Central memory CD8-positive, alpha-beta T cell (primary cell): ENCODE measurements at places on chromosomes 2 and 18.

DNA sequence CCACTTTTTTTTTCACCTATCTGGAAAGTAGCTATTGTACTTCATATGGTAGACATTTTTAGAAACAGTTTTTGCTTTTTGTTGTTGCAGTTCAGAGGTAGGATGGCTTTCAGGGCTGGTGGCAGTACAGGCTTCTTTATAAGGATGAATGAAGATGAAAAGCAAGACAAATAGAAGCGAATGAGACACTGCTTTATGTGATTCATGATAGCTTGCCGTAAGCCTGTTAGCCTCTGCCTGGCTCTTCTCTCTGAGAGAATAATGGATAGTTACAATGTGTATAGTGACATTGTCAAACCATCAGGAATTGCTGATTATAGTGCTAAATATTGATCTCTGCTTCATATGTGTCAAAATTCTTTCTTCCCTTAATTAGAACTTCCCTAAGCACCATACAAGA is 173.7 kb downstream of the NR4A2 start:
- no peak for DNase-seq

DNA sequence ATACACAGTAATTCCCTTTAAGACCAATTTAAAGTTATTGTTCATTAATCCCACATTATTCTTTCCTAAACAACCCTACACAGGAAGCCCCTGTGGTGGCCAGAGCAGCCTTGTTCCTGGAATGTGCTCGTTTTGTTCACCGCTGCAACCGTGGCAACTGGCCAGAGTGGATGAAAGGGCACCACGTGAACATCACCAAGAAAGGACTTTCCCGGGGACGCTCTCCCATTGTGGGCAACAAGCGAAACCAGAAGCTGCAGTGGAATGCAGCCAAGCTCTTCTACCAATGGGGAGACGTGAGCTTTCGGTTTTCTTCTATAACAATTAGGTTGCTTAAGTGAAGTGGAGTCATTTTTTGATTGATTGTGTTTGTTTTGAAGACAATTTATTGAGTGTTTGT is 101.0 kb downstream of the UNC80 start:
- no peak for DNase-seq

DNA sequence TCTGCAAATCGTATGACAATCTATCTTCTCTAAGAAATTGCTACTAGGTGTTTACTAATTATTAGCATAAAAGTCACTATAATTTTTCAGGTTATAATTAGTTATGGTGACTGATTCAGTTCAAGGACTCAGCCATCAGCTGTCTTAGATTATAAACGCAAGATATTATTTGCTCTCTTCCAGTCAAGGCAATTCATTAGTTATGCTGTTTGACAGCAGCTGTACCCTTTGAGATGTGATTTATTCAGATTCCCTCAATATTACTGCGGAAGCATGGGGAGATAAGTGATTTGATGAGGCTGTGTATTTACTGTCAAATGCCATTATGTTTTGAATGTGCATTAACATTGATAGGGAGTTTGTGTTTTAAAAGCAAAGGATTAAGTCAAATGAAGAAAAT is 558.9 kb upstream of the FSIP2 start:
- no peak for DNase-seq

DNA sequence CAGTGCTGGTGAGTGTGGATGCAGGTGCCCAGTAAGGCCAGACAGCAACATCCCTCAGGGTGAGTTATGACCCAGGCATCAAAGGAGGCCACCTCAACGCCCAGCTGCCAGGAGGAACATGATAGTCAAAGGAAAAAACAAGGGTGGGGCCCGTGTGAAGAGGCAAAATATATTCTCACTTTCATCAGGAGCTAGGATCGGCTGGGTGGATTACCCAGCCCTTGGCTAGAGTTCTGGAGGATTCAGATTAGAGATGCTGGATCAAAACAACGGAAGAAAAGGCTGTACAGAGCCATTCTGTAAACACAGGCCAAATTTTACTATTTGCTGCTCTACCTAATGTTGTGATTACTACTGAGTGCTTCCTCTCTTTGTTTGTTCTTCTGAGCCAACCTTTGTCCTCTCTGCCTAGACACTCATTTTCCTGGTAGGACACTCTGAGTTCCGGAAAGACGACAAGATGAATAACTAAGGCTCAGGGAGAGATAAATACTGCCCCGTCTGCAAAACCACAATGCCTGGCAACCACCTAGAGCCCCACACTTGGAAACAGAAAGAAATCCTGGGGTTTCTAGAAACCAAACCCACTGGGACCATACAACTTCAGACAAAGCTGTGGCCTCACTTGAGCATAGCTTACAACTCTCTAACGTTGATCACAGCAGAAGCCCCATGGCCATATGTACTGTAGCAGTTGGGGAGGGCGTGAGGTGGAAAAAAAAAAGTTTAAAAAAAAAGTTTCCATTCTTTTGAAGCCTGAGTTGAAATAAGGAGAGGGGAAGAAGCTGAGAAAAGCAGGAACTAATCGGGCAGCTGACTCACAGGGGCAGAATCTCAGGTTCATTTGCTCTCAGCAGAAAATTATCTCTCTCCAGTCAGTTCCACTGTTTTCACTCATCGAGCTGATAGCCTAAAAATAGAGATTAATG is 17.8 kb upstream of the PMAIP1 start:
- DNase-seq: no peak

- DNase-seq: no peak
Observed at GRCh38 chr2:7967707-7968405, 714.0 kb upstream of the ID2 start.

DNA sequence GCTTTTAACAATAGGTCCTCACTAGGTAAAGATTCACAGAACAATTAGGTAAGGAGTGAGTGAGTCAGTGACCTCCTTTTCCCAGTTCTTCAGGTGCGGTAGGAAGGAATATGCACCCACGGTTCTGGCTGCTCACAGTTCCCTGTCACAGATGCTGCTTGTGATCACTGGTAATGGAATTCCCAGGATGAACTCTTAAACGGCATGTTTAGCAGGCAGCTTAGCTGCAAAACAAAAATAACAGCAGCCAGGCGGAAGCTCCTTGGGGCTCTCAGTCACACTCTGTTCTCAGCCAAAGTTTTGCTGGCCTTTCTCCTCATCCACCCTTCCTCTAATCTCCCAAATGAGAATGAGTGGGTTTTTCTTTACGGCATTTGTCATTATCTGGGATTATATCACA is 274.5 kb downstream of the MYT1L start:
- DNase-seq: no peak

- DNase-seq: no peak
Observed at GRCh38 chr2:151766437-151767153, 32.3 kb upstream of the NEB start.

- DNase-seq: no peak
Observed at GRCh38 chr2:20198796-20199632, 25.9 kb downstream of the SDC1 start.

- DNase-seq: no peak
Observed at GRCh38 chr2:201248288-201248844, 12.0 kb upstream of the CASP8 start.

GRCh38 chr2:136424112-136424511 is 306.2 kb upstream of the CXCR4 start:
- DNase-seq: peak; percentile 11

DNA sequence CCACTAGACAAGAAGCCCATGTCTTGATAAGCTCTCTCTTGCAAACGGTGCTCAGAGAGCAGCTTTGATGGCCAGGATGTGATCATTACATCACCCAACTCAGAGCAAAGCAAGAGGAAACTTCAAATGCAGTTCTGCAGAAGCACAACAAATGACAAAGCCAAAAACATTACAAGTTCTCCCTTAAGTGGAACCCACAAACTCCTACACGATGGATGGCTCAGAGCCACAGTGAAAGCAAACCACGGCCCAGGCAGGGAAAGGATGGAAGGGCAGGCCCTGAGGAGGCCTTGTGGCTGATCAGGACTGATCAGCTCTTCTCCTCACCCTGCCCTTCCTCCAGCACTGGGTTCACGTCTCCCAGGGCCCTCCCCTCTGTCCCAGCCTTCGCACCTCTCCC is 326.4 kb downstream of the EIPR1 start:
- DNase-seq: no peak

DNA sequence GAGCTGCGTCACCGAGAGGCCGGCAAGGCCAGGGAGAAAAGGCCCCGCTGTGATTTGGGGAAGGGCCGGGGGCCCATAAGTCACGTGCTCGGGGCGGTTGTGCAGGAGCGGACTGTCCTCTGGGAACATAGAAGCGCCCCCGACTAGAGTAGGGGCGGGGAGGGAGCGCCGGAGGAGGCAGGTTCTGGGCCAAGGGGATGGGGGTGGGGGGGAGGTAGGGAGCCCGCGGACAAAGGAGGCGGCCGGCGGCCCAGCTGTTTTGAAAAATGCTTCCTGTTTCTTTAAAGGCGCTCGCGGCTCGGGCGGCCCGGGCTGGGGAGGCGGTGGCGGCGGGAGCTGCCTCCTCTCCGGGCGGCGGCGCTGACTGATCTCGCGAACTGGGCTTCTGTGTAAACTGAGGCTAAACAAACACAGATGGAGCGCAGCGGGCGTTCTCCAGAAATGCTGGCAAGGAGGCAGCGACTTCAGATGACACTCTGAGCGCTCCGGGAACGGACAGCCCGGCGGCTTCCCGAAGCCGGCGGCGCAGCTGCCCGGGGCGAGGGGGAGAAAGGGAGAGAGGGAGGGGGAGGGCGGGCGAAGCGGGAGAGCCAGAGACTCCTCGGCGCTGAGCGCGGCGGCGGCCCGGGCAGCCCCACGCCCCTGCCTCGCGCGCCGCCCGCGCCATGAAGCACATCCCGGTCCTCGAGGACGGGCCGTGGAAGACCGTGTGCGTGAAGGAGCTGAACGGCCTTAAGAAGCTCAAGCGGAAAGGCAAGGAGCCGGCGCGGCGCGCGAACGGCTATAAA is at the start of gene ATOH8:
Gene ATOH8, plus strand, starts transcription at position 467 of the 788 bp plus-strand sequence. Its CDS starts 199 bp downstream, at position 666.
- no peak for DNase-seq

- DNase-seq: no peak
Observed at GRCh38 chr18:78984941-78985784, 5.5 kb downstream of the SALL3 start.

DNA sequence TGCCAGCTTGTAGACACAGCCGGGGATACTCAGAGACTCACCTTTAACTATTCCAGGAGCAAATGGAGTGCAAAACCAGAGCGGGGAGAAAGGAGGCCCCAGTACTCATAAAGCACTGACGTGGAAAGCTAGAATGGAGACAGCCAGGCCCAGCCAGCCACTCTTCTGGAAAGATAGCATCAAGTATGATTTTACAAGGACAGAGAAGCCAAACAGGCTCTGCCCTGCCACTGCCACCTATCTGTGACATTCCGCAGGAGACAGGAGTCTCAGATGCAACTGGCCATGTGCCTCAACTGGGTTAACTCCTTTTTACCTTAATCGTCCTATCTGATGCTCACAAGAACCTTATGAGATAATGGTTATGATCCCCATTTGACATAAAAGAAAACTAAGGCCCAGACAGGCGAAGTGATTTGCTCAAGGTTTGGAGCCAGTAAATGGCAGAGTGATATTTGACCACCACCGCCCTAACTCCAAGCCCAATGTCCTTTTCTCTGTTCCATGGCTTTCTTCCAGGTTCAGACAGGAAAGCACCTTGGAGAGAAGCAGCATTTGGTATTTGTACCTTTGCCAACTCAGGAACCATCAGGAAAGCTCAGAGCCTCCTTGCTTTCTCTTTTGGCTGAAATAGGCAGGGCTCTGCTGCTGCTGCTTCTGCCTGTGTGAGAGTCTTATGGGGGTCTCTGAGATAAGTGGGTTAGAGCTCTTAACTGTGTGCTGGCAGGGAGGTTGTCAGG is 15.6 kb downstream of the KIF3C start:
- no peak for DNase-seq

DNA sequence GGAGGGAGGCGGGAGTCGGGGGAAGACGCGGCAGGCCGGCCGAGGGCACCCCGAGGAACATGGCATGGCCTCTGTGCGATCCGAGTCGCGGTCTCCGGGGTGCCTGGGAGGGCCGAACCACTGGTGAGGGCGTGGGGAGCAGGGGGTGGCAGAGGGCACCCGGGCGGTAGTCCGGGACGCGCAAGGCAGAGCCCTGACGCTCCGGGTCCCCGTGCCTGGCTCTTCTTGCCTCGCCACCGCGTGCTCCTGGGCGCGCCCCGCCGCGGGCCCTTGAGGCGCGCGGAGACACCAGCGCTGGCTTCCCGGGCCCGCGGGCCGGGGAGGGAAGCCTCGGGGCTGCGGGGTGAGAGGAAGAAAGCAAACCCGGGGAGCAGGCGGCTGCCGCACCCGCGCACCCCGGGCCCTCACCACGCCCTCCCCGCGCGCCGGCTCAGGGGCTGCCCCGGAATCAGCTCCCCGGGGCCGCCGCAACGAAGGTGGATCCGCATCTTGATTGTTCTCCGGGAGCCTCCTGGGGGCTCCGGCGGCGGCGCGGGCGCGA is 4.3 kb downstream of the SOX11 start:
- no peak for DNase-seq

DNA sequence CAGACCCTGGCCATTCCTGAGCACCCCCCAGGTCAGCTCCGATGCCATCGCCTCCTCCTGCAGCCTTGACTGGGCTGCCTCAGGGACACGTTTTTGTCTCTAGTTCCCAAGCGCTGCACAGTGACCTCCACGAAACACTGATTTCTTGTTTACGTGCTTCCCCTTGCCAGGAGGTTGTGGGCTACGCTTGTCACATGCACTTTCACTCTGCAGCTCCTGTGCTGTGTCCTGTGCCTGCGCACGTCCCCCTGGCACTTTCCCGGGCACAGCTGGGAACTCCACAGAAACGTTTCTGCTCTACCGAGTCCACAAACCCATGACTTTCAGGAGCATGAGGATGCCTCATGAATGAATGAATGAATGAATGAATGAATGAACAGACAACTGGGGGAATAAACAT is 160.6 kb downstream of the LAMA1 start:
- no peak for DNase-seq

GRCh38 chr18:13623871-13624270 is 102.5 kb downstream of the FAM210A start:
- no peak for DNase-seq

DNA sequence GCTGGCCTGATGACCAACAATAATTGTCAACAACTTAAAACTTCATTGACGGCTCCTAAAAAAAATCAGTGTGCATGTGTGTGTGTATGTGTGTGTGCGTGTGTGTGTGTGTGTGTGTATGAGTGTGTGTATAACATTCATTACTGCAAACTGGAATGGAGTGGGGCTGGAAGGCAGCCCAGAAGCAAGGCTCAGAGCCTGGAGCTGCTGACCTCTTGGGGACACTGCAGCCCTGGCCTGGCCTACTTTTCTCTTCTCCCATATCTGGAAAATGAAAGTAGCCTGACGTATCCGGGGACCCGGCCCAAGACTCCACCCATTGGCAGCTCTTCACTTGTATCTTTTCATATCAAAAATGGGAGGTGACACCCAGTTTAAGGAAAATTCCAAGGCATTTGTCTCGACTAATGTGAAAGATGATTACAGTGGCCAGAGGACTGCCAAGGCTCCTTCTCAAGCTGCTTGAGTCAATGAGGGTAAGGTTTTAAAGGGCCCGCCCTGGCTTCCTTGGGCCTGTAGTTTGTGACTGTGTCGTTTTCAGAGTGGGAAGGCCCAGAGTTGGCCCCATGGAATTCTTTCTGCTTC is 72.4 kb upstream of the IL1R1 start:
- no peak for DNase-seq

DNA sequence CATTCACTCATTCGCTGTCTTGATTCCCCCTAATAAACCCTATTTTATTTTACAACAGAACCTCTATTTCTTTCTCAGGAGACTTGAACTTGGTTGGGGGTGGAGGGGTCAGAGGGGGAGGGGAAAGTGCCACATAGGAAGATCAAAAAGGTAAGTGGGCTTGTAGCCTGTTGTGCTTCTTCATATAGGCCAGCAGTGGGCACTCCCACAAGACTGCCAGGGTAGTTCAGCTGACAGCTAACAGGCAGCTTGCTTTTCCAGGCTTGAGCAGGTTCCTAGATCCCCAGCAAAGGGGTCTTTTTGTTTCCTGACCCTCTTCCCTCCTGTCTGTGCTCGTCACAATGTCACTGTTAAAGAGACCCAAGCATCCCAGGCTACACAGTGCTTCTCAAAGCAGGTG is 829 bp upstream of the KIAA2012 start:
- no peak for DNase-seq
